Activated gamma-delta T cell treated with anti-CD3 and anti-CD28 coated beads, Interleukin-2, amount 50 U/mL, for 16 hours (primary cell): ENCODE measurements at places on chromosomes 3 and 15.

DNA sequence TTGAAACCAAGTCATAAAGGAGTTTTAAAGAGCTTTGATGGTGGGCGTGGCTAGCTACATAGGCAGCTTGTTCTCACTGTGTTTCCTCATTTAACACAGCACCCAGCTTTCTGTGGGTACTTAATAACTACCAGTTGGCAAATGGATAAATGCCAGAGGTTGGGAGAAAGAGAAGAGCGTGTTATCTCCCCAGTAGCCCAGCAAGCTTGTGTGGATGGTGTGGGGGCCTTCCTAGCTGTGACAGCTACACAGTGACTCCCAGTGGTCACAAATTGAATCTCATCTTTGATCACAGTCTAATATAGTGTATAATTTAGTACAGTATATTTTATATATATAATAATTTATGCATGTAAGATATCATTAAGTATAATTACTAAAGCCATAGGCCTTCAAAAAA is 984.1 kb downstream of the EPHA3 start:
- no peak for DNase-seq

GRCh38 chr3:66452303-66453011 is 48.4 kb downstream of the LRIG1 start:
- no peak for DNase-seq

DNA sequence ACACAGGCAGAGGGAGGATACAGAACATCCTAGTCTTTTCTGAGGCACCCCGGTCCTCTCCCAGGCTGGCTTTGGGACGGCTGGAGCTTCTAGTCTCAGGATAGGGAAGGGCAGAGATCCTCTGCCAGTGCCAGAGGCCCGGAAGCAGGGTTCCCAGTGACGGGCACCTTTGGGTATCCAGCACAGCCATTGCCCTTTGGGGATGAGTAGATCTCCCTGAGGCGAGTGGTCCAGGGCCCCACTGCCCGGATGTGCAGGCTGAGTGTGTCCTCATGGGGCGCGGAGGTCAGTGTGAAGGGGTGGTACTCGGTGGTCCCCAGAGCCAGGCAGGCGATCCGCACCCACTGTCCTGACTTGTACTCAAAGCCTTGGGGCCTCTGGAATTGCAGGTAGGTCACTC is 18.3 kb downstream of the DUOX2 start:
- no peak for DNase-seq

- DNase-seq: no peak
Measured at GRCh38 chr3:180612364-180612763, 10.4 kb downstream of the TTC14 start.
